Femur (tissue), 1 donor: ENCODE measurements at places on chromosomes 4 and X.

- no peak for DNase-seq
Observed at GRCh38 chr4:98305576-98305975, 44.4 kb downstream of the RAP1GDS1 start.

DNA sequence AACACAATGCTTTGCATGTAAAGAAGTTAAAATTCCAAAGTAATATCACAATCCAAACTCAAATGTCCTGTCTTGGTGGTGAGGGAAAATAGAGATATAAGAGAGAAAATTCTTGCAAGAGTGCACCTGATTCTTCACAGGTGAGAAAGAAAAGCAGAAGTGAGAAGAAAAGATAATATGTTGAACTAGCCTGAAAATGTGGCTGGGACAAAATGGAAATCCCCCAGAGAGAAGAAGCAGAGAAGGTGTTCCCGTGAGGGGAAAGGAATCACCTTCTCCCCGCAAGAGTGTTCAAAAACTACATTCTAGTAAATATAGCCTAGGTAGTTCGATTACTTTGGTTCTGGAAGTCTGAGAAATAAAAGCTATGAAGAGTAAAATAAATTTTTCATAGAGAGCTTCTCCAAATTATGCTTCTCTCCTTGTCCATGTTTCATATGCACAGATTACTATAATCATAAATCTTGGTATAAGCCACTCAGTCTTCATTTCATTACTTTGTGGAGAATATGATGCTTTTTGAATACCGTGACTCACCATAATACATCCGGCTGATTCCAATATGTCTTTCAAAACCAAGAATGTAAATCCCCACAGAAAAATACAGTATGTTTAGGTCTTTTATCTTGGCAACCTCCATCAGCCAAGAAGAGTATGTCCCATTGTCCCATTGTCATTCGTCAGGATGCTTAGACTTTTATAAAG, 63.1 kb downstream of the COX18 start:
- no peak for DNase-seq

DNA sequence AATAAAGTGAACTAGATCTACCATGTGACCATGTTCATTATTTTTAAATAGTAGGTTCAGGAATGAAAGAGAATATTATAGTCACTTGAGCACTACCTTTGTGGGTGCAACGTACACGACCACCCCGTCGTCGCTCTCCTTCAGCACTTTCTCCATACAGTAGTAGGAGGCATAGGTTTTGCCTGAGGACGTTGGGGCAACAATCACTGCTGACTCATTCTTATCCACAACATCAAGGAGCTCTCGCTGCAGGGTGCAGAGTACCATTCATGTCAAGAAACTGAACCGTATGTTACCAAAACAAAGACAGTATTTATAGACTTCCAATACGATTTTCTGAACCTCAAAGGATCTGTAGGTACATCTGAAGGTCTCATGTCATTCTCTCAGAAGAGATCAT, 44.7 kb downstream of the DDX60 start:
- no peak for DNase-seq

DNA sequence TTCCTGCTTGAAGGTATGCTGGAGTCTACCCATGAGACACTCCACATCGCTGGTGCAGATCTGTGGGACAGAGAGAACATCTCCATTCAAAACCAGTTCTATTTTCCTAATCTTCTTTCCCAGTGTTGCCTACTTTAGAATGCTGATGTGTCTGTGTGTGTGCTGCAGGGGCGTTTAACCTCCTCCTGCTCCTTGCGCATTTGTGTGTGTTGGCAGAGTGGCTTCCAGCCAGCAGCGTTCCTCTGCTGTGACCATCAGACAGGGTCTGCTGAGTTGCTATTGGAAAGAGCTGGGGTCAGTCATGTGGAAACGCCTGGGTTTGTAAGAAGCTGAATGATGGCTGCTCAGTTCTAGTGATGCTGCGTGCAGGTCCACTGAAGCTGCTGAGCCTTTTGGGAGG, 223.6 kb downstream of the RBMX2 start:
- DNase-seq: no peak

GRCh38 chrX:76971393-76972376, 475.5 kb upstream of the FGF16 start:
- DNase-seq: no peak

DNA sequence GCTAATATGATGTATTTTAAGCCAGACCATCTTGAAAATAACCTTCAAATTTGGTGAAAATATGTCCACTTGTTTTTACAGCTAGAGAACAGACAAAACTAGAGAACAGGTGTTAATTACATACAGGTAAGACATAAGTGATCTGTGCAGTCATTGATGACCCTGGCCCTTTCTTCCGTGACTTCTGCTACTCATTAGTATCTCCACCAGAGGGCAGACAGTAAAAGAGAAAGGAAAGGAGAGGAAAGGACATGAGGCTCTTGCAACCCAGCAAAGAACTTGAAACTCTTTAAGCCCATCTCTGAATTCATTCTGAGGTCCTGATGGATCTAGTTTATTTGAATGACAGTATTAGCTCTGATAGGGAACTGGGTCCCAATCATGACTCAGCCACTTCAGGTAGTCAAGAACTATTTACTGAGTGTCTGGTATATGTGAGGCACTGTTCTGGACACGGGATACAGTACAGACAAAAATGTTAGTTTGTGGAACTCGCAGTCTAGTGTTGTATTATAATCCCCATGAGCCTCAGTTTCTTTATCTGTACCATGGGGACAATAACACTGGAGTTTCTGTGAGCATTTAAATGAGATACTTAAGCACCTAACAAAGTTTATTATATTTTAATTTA, 121.0 kb upstream of the TEX13D start:
- no peak for DNase-seq

GRCh38 chr4:10877076-10877475, 192.5 kb upstream of the CLNK start:
- no peak for DNase-seq

DNA sequence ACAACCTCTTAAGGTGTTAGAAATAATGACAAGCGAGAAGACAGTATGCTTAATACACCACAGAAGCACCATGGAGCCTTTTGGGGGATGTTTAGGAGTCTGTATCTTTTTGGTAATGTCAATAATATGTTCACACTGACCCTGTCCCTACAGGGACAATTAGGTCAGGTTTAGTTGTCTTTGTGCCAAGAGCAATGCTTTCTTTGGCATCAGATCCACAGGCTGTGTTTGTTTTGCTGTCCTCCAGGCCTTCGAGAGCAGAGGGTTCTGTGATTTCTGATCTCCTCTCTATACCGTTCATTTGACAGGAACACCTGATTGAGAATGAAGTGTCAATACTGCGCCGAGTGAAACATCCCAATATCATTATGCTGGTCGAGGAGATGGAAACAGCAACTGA, 153.8 kb downstream of the DCLK2 start:
- no peak for DNase-seq

DNA sequence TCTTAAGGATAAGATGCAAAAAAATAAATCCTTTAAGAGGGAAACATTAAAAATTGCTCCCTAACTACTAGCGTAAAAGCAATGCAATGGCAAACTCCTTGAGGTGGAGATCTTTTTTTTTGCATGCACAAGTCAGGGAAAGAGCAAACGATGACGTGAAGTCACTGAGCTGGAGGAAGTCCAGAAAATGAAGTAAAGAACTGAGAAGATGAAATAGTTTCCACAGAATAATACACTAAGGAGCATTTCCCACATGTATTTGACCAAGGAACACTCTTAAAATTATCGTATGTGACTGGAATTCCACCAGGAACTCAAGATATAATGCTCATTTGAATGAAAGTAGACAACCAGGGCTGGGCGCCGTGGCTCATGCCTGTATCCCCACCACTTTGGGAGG, 21.0 kb upstream of the DOCK11 start:
- DNase-seq: no peak

GRCh38 chr4:4519297-4519894, 22.5 kb downstream of the STX18 start:
- DNase-seq: no peak

- no peak for DNase-seq
Observed at GRCh38 chr4:1980561-1981041, 28.2 kb downstream of the NELFA start.

GRCh38 chr4:112994732-112995464, 54.6 kb upstream of the ANK2 start:
- DNase-seq: no peak

GRCh38 chr4:11487868-11488544, 59.3 kb upstream of the HS3ST1 start:
- DNase-seq: no peak

- peak; percentile 90 for DNase-seq
Observed at GRCh38 chrX:15789979-15790768, at the start of gene ZRSR2. ZRSR2 (plus strand) TSS chrX:15790484; CDS start chrX:15790496, 12 bp downstream.

DNA sequence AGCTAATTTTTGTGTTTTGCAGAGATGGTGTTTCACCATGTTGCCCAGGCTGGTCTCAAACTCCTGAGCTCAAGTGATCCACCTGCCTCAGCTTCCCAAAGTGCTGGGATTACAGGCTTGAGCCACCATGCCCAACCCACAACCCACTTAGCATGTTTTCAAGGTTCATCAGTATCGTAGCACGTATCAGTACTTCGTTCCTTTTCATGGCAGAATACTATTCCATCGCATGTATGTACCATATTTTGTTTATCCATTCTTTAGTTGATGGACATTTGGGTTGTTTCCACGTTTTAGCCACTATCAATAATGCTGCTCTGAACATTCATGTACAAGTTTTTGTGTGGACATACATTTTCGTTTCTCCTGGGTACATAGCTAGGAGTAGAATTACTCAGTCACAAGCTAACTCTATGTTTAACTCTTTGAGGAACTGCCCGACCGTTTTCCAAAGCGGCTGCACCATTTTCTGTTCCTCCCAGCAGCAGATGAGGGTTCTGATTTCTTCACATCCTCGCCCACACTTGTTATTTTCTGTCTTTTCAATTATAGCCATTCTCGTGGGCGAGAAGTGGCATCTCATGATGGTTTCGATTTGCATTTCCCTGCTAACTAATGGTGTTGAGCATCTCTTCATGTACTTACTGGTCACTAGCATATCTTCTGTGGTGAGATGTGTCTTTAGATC, 32.5 kb downstream of the MAN2B2 start:
- no peak for DNase-seq

- no peak for DNase-seq
Observed at GRCh38 chr4:89599026-89599425, 237.9 kb downstream of the SNCA start.

DNA sequence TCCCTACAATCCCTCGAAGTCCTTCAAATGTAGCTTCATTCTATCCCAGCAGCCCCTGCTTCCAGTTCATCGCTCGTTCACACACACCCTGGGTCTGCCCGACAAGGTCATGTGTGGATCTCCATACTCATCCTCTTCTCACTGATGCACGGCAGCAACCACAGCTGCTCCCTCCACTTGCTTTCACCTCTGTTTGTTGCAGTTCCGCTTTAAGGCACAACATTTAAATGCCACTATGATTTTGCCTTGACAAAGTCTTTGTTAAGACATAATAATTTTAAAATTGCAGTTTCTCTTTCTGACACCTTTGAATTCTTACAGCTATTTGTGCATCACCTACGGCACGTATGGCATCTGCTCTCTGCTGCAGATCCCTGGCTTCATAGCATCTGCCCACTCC, 1.8 kb downstream of the ODAPH start:
- DNase-seq: no peak

- DNase-seq: no peak
Observed at GRCh38 chr4:174996079-174996478, 77.9 kb downstream of the ADAM29 start.

GRCh38 chr4:7139167-7139982, 53.0 kb upstream of the SORCS2 start:
- no peak for DNase-seq

- no peak for DNase-seq
Observed at GRCh38 chr4:40530961-40531635, 98.6 kb downstream of the RBM47 start.

DNA sequence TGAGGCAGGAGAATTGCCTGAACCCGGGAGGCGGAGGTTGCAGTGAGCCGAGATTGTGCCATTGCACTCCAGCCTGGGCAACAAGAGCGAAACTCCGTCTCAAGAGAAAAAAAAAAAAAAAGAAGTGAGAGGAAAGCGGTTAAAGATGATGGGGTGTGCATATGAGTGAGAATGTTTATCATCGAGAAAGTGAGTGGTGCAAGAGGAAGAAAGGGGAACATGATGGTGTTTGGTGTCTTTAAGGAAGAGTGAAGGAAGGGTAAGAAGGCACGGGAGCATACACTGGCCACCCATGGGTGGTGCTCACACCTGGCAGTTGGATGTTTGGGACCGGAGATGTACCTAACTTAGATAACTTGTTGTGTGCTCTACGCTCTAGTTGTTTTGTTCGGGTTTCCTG, 62.2 kb downstream of the STOX2 start:
- no peak for DNase-seq

DNA sequence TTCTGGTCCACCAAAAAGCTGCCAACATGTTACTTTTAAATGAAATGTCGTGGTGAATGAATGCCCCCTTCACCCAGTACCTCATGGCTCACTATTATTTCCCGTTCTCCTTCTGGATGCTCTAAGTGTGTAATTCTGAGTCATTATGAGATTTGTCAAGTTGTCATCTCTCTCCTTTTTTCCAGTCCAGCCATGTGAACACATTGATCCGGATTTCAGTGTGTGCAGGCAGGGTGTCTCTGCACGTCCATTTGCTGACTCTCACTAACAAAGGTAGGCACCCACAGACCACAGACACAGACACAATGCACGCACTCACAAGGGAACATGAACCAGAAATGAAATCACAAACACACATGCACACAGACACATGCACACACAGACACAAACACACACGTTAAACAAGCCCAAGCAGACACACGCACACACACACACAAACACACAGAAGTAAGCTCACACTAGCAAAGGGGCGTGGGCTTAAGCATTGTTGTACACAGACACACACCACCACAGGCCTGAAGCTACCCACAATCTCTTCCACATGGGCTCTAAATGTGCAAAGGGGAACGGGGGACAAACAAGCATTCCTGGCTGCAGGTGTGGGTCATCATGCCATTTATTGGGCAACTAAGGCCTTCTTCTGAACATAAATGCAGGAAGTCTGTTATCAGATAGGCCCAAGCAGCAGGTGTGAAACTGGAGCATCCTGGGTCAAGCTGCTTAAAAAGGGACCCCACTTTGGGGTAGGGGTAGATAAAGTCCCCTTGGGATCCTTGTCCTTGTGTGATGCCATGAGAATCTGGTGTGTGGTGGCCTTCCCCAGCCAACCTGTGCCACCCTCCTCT, 58.1 kb downstream of the NBDY start:
- peak; percentile 1 for DNase-seq

- no peak for DNase-seq
Observed at GRCh38 chr4:26441102-26441501, 49.2 kb downstream of the CCKAR start.

DNA sequence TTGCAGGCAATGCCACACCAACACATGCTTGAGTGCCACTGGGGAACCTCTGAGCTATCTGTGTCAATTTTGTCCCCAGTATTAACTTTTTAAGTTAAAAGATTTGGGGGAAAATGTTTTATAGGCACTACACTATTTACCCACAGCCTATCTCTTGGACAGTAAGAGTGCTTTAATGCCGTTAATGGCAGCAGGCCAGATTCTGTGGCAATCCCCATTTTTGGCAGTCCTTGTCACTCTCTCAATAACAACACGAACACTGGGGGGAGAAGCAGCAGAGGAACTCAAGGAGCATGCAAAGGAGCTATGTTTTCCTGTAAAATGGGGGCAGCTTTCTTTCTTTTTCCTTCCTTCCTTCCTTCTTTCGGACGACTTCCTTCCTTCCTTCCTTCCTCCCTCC, 168.6 kb downstream of the NSUN7 start:
- peak; percentile 59 for DNase-seq
